Epithelial cell of prostate (primary cell): ENCODE measurements at places on chromosomes 1 and 21.
A peak's percentile ranks its signal among the peaks of the same experiment; 100 is the strongest.

GRCh38 chr1:16967095-16967575 is 13.3 kb downstream of the MFAP2 start:
- no peak for DNase-seq

- DNase-seq = no peak
These were observed 1.2 kb upstream of the HIVEP3 start for GRCh38 chr1:41919764-41920397.

GRCh38 chr1:154652893-154653292 is 44.9 kb upstream of the ADAR start:
- no peak for DNase-seq

GRCh38 chr1:92310185-92310597 is 11.3 kb downstream of the RPAP2 start:
- DNase-seq = no peak

- no peak for DNase-seq
These were observed 106.5 kb upstream of the GADD45A start for GRCh38 chr1:67578397-67579020.

GRCh38 chr1:84174051-84174556 is 30.0 kb downstream of the PRKACB start:
- peak; percentile 0 for DNase-seq

DNA sequence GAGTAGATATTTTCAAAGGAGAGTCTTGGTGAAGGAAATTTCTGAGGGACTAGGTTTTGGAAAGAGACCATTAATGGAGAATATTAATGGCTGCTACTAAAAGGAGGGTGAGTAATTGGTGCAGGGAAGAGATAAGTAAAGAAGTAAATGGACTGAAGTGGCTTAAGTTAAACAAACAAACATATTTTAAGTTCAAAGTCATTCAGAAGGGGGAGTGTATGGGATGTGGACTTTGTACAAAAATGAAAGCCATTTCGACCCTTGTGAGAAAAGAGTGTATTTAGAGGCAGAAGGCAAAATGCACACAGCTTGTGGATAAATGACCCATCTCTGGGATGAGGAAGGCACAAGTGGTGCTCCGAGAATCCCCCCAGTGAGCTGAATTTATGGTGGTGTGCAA is 171.7 kb downstream of the BACH1 start:
- no peak for DNase-seq

DNA sequence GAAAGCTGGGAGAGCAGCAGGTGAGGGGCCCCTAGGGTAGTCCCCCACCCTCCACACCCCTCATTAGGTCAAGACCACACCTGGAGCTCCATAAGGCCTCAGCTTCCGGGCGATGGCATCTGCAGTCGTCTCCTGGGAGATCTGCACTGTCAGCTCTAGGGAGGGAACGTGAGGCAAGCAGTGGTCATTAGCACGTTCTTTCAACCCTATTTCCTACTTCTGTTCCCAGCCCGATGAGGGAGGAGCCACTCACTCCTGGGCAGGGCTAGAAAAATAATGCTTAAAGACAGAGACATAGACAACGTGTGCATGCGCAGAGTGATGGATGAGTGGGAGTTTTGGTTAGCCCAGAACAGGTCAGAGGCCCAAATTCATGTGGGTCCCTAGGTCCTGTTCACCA is 9.7 kb downstream of the KDF1 start:
- no peak for DNase-seq
